HCT116 (cell line): ENCODE measurements at places on chromosomes 7 and 10.

DNA sequence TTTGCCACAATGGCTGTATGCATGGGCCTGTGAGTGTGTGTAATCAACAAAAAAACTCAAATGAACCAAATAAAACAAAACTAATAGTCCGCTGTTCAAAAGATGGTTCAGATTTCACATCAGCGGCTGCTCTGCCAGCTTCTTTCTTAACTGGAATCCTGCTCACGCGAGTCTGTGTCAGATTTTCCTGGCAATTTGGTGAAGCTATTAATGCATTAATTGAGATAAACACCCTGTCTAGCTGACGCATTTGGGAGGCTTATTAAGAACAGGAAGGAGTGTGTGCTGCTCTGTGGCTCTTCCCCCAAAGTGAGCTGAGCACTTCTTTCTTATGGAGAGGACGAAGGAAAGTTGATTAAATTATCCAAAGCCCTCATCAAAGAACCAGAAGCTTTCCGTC is 336.6 kb upstream of the MKI67 start:
- DNase-seq: no peak

DNA sequence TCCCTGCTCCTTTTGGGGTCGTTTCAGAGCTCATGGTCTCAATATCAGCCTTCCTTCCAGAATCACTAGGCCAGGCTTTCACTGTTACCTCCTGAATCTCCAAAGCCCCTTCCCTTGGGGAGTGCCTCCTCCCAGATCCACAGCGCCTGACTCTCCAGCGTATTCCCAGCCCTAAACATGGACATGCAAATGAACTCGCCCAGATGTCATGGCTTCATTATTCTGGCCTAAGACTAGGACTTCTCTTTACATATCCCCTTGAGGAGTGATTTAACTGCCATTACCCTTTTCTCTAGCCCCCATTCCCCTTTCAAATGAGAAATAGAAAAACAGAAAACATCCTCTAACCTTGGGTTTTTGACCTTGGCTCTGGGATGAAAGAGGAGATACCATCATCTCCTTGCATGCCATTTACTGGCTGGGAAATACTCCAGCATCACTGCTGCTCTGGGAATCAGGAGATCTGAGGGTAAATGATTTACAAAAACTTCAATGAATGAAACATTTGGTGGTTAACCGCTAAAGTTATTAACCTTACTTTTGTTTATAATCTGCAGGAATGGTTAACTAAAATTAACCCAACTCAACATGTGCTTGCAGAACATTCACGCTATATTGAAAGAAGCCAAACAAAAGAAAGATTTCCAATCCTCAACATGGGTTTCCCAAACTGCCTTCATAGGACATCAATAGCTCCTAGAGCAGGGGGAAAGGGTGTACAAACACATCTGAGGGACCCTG is 37.0 kb downstream of the FAM171A1 start:
- DNase-seq: no peak

DNA sequence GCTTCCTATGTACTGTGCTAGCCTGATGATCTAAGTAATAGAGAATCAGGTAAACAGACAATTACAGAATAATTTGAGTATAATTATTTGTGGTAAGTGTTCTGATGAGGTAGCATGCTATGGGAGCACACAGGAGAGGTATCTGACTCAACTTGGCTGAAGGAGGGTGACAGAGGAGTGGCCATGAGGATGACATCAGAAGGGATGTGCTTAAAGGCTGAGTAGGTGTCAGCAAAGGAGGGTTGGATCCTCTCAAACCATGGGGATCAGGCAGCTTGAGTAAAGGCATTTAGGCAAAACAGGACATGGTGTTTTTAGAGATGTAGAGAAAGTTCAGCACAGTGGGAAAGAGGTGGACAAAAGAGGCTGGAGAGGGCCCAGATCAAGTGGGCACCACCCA is 29.0 kb downstream of the KLHDC10 start:
- DNase-seq: no peak

- no peak for DNase-seq
Measured at GRCh38 chr7:28629216-28629842, 217.0 kb downstream of the CREB5 start.

GRCh38 chr7:20794676-20795075 is 8.0 kb upstream of the SP8 start:
- no peak for DNase-seq

GRCh38 chr7:2110610-2111396 is 121.9 kb downstream of the MAD1L1 start:
- DNase-seq: no peak

GRCh38 chr7:17915796-17916195 is 24.5 kb downstream of the SNX13 start:
- no peak for DNase-seq

DNA sequence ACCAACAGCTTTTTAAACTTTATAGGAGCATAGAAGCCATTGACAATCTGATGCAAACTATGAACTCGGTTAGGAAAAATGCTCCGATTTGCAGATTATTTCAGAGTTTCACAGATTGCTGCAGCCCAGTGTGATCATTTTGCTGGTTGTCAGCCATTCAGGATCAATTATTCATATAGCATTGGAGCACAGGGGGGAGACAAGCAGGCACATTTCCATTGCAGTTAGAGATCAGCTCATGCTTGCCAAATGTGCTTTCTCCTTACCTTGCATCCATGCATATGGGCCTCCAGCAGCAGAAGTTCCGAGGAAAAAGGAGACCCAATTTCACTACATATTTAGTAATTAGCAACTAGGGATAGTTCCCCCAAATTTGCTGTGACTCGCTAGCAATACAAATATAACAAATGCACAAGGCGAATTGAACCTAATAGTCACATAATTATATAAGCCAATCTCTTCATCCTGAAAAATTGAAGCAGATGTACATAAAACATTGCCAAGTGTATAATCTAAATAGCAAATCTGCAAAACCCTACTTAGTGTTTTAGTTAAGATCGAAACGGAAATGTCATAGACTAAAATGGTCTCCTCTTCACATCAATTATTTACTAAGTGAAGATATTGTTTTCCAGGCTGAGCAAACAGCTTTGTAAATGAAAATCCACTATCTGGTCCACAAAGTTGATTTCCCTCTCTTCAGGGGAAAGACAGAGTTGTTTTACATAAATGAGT is 49.5 kb upstream of the RSU1 start:
- DNase-seq: no peak

DNA sequence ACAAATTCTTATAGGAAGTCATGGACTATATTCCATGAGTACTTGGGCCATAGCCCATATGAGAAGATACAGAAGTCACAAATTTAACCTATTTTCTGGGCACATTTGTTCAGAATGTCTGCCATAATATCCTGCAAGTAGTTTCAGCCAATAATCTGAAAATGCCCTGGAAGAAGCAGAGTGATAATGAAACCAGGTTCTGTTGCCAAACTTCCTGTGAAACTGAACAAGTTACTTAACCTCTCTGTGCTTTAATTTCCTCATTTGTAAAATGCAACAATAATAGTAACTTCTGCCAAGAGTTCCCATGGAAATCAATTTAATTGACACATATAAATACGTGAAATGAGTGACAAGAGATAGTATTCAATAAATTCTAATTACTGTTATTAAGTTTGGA is 88.8 kb downstream of the SEMA3C start:
- DNase-seq: no peak

- DNase-seq: peak; percentile 86
Measured at GRCh38 chr10:68135922-68136792, 26.9 kb downstream of the MYPN start.

DNA sequence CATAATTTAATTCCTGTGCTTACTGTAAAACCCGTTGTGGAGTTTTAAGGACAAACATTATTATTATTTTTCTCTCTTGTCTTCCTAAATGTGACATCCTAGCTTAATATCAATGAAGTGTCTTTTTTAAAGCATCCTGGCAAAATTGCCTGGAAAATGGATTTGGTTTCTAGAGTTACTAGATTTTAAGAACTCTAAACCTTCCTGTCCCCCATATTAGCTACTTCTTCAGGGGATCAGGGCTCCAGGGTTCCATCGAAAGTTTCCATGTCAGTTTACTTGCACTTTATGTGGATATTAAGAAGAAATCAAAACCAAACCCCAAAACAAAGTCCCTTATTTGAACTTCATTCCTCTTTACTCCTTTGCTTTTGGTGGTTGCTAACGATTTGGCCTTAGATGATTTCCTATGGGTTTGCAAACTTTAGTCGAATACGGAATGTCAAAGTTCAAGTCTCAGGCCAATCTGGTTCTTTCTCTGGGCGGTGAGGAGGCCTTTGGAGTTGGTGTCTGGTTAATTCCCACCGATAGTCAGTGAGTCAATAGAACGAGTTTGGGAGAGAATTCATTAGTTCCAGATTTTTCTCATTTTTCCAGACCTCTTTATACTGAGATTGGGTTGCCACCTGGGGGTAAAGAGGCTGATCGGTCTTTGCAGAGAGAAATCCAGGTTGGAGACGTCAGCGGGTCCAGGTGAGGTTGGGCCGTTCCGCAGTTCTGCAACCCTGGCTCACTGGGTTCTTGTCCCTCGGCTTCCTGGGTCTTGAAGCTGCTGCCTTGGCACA is 1.1 kb downstream of the CUX1 start:
- no peak for DNase-seq

DNA sequence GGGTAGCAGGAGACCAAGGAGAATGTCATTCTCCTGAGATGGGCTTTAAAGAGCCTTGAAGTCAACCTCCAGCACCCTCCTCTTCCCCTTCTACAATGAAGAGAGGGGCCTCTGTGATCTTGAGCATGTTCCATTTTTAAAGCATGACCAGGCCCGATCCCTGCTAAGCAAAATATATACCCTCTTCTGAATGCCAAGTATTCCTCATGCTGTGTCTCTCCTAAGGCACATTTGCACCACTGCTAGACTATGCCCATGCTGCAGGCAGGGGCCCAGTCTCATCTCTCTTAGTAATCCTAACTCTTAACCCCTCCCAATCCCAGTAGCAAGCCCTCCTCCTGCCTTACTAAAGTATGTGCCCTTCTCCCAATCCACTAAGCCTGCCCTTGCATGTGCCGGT is 18.4 kb downstream of the SORBS1 start:
- no peak for DNase-seq

DNA sequence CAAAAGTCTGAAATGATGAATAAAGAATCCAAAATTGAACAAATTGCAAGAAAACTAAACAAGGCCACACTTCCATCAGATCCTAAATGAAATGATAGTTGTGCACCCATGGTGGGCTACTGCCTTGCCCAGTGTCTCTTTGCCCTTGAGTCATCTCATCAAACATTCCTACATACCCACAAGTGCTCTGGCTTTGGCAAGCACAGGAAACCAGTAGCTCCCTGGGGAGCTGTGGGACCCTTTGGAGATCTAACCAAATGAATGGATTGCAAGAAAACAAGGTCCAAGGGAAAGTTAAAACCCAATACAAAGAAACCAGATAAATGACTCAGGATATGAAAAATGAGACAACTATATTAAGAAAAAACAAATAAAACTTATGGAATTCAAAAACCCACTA is 129.8 kb upstream of the TMEM229A start:
- no peak for DNase-seq

DNA sequence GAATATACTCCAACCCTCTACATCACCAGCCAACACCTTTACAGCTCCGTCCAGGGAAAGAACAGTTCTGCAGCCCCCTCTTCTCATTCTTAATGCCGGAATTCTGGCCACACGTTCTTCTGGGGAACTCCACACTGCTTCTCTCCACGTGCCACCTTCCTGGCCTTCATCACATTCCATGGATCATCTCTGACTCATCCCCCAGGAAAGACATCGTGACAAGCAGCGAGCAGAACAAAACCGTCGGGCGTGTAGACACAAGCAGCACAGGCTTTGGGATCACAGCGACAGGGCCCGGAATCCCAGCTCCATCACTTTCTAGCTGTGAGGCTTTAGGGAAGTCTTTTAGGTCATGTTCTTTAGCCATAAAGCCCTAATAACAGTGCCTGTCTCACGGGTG is 590.3 kb upstream of the FOXK1 start:
- DNase-seq: no peak

- DNase-seq: no peak
Measured at GRCh38 chr7:77386165-77386822, 29.9 kb downstream of the GSAP start.

GRCh38 chr7:127252778-127253280 is at the start of gene GRM8:
Gene GRM8, minus strand, starts transcription at chr7:127252941.
- no peak for DNase-seq

- no peak for DNase-seq
Measured at GRCh38 chr7:156324201-156324600, 316.4 kb upstream of the RNF32 start.

DNA sequence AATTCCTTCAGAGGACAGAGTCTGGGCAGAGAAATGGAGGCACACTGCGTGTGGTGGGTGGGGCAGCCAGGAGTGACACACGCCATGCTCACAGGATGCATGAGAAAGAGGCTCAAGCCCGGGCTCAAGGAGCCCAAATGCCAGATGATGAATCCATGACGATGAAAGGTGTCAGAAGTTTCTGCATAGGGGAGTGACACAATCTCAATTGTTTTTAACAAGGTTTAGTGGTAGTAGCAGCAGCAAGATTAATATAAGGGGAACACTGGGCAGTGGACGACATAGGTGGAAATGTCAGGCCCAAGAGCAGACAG is 126.1 kb downstream of the TNS3 start:
- DNase-seq: no peak

GRCh38 chr10:7302392-7302906 is 108.4 kb downstream of the SFMBT2 start:
- DNase-seq: no peak

GRCh38 chr7:128829391-128830166 is 627 bp upstream of the FLNC start:
- no peak for DNase-seq

DNA sequence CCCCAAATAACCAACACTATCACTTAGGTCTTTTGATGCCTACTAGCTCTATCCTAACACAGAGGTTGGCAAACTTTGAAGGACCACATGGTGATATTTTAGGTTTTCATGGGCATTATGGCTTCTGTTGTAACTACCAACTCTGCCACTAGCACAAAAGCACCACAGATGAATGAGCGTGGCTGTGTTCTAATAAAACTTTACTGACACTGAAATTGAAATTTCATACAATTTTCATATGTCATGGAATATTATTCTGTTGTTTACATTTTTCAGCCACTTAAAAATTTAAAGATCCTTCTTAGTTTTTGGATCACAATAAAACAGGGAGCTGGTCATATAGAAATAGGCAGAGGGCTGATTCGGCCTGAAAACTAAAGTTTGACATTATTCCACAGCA is 26.4 kb downstream of the CBX3 start:
- no peak for DNase-seq

DNA sequence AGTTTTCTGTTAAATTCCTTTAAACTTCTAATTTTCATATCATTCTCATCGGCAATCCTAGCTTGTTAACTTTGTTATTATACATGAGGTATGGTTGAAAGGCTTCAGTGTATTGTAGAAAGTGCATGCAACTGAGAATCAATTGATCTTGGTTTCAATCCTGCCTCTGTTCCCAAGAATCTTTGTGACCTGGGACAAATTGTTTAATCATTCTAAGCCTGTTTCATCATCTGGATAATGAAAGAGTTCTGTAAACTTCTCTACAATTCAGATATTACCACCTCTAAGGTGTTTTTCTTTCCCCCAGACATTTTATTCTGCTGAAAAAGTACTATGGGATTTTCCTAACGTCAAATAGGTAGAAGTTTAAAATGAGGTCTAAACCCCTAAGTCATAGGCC is 179.0 kb downstream of the RNLS start:
- no peak for DNase-seq
